ENCODE measurements at places on chromosomes 5 and 9. TPM values are rescaled to one million over a fixed set of nuclear protein-coding genes. Genes with fewer than 3 reads are reported as not detected.

DNA sequence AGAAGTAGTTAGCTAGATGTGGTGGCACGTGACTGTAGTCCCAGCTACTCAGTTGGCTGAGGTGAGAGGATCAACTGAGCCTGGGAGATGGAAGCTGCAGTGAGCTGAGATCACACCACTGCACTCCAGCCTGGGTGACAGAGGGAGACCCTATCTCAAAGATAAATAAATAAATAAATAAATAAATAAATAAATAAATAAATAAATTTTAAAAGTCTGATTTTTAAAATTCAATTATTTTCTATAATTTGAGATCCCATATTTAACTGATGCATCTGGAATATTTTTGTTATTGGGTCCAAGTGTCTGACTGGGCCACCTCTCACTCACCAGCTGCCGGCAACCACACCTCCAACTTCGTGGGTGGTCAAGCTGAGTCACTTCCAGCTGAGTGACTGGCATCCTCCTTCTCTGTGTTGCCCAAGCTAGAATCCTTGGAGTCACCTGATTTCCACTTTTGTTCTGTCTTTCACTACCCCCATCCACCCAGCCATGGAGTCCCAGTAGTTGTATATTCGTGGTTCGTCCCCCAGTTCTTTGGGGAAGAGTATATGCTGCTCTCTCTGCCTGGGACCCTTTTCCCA is 70.9 kb downstream of the EGFLAM start:
- H3K4me3 ChIP-seq: no peak overlapping the region
- H3K27me3 ChIP-seq: peaks cover 10% of the 10 kb centered on the region
- H3K4me1 ChIP-seq: no peaks in the 10 kb centered on the region
- no peak overlapping the region for H3K27ac ChIP-seq

DNA sequence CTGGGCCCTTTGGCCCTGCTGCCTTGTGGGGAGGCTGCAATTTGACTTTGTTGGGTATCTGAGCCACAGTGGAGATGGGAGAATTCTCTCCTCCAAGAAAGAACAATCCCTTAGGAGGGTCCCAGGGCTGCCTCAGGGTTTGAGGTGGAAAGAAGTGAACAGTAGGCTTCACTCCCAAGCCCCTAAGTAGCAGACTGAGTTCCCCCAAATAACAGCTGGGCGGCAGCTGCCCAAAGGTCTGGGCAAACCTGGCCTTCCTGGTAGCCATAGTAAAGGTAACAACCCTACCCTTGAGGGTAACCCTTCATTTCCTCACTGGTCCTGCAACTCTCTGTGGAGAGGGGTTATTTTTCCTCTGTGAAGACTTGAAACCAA is 746 bp downstream of the RGS3 start:
- H3K36me3 ChIP-seq: no peaks in the 10 kb centered on the region
- H3K4me3 ChIP-seq: no peak overlapping the region
- no peaks in the 10 kb centered on the region for H3K27me3 ChIP-seq
- no peaks in the 10 kb centered on the region for H3K4me1 ChIP-seq

- no peak overlapping the region for H3K4me3 ChIP-seq
- no peak overlapping the region for H3K27ac ChIP-seq
- DNase-seq: no peak
- peaks cover 7% of the 10 kb centered on the region for H3K27me3 ChIP-seq
- peaks cover 8% of the 10 kb centered on the region for H3K4me1 ChIP-seq
Measured at GRCh38 chr5:83731638-83732037, 11.0 kb upstream of the HAPLN1 start.

GRCh38 chr5:160604484-160604883 is 182.8 kb downstream of the PTTG1 start:
- no peak overlapping the region for H3K4me3 ChIP-seq
- no peak for DNase-seq
- no peaks in the 10 kb centered on the region for H3K4me1 ChIP-seq
- no peak overlapping the region for H3K27ac ChIP-seq

Gene ZBTB26
- 4.0 TPM for polyA plus RNA-seq

Data from naive B cell (primary cell).